ENCODE measurements at places on chromosomes 2 and 18. TPM values are rescaled to one million over a fixed set of nuclear protein-coding genes. Genes with fewer than 3 reads are reported as not detected.

GRCh38 chr18:36582988-36583745, 245.6 kb downstream of the TPGS2 start:
- DNase-seq, result no peak

DNA sequence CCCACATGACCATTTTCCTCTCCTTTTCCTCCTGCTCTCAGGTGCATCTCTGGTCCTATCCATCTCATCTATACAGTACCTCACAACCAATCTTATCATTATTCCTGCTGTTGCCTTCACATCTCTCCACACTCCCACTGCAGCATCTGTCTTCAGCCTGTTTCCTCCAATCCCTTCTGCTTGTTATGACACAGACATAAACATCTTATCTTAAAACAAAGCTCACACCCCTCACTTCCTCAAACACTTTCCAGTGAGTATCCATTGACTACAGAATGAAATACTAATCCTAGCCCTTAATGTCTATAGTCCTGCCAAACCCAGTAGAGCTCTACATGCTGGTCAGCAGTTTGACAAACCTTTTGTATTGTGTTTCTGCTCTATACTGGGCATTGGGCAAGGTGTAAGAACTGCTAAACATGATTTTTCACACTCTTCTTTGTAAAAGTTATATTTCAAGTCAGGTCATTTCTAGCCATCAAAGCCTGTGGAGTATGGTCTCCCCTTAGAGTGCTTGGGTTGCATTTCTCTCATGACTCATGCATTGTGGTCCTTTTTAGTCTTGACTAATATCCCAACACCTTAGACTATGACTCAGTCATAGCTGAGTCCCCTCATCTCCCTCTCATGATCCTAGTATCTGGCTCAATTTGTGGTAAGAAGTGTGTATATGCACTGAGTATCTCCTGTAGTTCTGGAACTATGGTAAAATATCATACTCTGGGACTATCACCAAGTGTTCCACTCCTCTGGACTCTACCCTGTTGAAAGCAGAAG, 187.0 kb downstream of the CYRIA start:
- no peak for DNase-seq

- no peak for DNase-seq
Measured at GRCh38 chr2:205321231-205321630, 361.1 kb upstream of the NRP2 start.

- no peak for DNase-seq
Measured at GRCh38 chr2:188330316-188331053, 38.8 kb downstream of the GULP1 start.

DNA sequence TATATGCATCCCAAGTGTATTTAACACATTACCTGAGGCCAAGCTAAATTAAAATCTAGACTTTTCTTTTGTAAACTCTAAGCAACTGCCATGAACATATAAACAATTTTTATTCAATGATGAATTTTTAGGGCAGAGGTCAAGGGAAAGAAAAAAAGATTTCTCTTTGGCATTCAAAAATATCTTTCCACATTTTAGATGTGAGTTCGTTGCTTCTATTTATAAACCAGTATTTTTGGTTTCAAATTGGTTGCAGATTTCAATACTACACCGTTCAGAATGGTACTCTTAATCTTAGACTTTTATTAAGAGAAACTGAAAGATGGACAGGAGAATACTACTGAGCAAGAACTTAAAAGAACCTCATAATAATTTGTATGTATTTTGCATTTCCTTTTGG, 293.6 kb upstream of the CCDC68 start:
- no peak for DNase-seq

GRCh38 chr18:35938562-35938961, 33.9 kb upstream of the RMP24 start:
- DNase-seq, result no peak

DNA sequence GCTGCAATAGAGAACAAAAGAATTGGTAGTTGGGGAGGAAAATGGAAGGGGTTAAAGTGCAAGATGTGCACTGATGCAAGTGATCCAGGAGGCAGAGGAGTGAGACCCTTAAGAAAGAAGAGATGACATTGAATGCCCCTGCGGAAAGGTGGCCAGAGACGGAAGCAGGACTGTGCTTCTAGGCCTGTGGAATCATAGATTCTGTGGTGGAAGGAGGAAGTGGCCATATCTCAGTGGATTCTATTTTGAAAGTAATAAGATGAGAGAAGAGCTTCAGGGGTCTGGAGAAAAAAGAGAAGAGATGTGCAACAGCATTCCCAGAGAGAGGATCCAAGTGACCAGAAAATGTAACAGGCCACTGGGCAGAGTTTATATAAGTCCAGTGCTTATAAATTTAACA, 18.6 kb upstream of the GYPC start:
- no peak for DNase-seq

- no peak for DNase-seq
Measured at GRCh38 chr2:238114851-238115660, 14.9 kb downstream of the ESPNL start.

GRCh38 chr2:173239644-173240043, 115.0 kb upstream of the CDCA7 start:
- no peak for DNase-seq

DNA sequence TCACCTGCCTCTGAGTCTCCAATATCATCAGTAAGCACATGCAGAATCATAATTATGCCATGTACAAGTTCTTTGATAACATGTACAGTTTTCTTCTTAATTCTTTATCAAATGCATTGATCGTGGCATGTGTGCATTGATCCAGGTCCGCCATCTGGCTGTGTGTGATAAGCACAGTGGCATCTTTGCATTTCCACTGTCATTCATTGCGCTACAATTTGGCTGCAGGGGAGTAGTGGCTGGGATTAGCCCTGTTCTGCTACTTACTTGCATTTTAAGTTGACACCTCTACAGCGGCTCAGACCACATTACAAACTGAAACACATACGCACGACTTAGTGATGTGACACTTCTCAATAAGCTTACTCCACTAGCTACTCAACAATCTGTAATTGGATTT, 83.6 kb upstream of the OTX1 start:
- no peak for DNase-seq

DNA sequence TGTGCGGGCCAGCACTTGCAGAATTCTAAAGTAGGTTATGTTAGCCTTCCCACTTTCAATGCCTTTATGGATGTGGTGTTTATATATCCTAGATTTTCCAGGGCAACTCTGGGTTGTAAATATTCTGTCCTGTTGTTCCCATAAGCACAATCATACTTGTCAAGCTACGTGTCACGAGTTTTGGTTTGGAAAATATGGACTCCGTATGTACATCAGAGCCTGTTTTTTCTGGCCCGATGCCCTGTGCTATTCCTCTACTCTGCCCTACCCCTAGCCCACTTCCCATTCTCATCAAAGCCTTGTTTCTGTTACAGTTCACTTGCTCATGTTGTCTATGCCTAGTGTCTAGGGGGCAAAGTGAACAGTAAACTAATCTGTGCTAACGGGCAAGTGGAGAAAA, 27.0 kb upstream of the ZEB2 start:
- no peak for DNase-seq

- no peak for DNase-seq
Measured at GRCh38 chr18:77069482-77069881, 63.1 kb downstream of the MBP start.

DNA sequence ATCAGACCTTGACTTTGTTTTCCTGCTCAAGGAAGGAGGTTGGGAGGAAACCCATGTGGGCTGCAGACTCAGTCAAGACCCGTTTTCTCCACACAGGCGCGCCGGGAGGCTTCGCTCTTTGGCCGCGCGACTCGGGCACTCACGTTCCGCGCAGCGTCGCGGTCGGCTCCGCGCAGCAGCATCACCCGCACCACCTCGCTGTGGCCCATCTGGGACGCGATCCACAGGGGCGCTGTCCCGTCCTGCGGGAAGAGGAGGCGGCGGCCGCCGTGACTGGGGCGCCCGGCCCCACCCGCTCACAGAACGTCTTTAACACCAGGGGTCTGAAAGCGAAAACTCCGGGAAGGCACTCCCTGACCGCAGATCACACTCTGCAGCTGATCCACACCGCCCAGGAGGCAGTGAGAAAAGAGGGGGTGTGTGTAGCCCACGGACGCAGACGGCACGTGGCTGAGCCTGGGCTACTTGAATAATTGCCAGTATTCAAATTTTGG, 33.1 kb upstream of the NPC1 start:
- DNase-seq, result no peak

The LONRF2 gene
- 12.9 TPM for total RNA-seq

The RAB6C gene
- 0.13 TPM for total RNA-seq

The XIRP2 gene
- not detected for total RNA-seq

The C2orf72 gene
- total RNA-seq, result 3.2 TPM

The RGPD4 gene
- not detected for total RNA-seq

All from Panc1 (cell line).